Right atrium auricular region (tissue), 2 donors: ENCODE measurements at places on chromosomes 2 and 18.

DNA sequence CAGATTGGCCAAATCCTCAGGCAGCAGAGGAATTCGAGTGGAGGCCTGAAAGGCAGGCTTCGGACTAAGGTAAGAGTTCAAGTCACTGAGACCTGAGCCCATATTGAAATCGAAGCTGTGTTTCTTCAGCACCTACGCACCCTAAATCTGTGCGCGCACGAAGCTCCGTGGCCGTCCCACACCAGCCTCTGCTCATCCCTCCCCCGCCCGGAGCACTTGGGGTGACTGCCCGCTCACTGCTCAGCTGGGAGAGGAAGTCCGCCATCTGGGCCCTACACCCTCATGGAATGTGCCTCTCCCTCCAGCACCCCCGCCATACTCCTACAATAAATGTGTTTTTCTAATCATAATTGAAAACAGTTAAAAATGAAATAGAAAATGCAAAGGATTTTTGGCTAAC lies 734.5 kb downstream of the GALR1 start:
- no peak for DNase-seq

DNA sequence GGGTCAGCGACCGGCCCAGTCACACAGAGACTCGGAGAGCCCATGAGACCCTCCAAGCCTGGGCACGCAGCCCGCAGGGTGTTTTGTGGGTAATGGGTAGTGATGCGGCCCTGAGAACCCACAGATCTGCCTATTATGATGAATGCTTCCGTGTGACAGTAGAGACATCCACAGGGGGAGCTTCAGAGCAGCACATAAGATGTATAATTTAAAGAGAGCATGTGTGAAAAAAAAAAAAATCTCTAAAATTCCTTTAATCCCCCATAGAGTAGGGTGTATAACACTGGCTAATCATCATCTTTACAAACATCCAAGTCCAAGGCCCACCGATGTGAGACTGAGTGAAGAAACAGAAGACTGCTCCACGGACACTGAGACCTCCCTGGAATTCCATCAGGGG lies 34.6 kb downstream of the BIN1 start:
- DNase-seq = no peak

- no peak for DNase-seq
These were observed 12.3 kb downstream of the HSPD1 start for GRCh38 chr2:197487385-197487784.

DNA sequence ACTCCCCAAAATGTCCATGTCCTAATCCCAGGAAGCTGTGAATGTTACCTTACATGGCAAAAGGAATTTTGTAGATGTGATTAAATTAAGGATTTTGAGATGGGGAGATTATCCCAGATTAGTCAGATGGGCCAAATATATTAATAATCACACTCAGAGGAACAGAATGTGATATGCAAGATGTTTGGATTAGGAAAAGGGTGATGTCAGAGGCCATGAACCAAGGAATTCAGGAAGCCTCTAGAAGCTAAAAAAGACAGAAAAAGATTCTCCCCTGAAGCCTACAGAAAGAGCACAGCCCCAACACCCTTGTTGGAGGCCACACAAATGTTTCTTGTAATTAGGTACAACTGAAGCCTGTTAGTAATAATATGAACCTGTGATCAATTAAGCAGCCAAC lies 13.1 kb downstream of the TMEM131 start:
- no peak for DNase-seq

GRCh38 chr2:61924895-61925663 lies 19.6 kb downstream of the COMMD1 start:
- no peak for DNase-seq

DNA sequence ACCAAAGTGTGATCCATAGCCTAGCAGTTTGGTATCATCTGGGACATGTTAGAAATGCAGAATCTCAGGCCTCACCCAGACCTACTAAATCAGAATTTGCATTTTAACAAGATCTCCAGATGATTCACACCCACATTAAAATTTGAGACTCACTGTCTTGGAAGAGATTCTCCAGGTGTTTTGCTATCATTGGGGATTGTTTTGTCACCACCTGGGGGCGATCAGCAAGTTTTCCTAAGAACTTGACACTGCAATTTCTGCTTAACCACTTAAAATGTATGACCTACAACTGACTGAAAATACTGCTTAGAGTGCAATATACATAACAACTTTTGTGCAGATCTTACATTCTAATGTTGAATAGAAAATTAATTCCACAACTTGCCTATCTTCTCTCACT lies 18.9 kb upstream of the ITGA4 start:
- no peak for DNase-seq

GRCh38 chr2:12750166-12750905 lies 33.6 kb downstream of the TRIB2 start:
- DNase-seq = no peak

DNA sequence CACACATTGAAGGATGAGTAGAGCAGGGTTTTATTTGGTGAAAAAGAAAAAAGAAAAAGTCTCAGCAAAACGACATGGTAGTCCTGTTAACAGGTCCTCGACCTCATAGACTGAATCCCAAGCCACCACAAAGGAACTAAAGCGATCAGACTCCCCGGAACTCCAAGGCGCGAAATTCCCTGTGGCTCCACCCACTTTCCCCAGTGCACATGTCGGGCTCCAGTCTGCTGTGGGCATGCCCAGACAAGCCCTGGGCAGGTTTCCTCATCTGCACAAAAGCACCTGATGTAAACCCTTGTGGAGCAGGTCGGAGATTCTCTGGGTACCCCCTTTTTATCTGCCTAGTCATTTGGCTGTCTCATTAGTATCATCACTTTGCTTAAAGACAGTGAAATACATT lies 170.7 kb upstream of the FSIP2 start:
- DNase-seq = no peak

- DNase-seq = no peak
These were observed 385.5 kb upstream of the HNRNPA3 start for GRCh38 chr2:176826984-176827668.

- no peak for DNase-seq
These were observed 176.1 kb downstream of the TXNL1 start for GRCh38 chr18:56462276-56462675.

DNA sequence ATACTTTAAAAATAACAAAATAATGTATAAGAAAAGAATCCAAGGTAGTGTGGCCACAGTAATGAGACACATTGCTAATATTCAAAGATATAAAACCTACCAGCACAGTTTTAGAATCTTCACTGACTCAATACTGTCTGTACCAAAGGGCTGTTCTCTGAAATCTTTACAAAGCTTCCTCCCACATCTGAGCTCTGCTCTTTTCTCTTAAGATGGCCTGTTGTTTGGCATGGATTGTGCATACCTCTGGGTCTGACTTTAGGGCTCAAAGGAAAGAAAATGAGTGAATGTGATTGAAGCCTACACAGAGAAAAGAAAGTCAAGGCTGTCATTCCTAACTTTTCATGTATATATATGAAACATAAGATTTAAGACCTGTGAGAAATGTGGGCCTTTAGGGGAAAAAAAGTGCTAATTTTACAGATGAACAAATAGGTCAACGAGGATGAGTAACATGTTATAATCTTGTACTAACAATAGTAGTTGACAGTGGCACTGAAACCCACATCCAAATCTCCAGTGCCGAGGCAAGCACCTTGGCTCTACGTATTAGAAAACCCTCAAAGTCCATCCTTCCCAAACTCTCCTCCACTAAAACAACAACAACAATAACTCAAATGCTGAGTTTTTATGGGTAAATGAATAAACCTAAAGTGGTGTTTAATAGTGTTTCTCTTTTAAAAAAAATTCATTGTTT lies 114.2 kb downstream of the ZNF521 start:
- no peak for DNase-seq

DNA sequence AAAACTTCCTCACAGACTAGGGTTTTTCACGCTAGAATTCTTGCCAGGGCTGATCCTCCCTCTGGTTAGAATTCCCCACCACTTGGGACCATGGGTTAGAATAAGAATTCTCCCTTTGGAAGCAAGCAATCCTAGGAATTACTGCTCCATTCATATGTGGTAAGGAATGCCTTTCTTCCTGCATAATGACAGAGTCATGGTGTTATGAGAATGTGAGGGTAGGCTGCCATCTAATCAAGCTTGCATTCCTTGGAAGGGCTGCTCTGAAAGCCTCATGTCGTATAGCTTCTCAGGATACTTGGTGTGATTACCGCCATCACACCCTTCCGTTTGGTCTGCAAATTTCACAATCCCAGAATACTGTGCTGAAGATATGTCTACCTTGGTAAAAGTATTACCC lies 1282.4 kb upstream of the PIK3C3 start:
- DNase-seq = no peak

DNA sequence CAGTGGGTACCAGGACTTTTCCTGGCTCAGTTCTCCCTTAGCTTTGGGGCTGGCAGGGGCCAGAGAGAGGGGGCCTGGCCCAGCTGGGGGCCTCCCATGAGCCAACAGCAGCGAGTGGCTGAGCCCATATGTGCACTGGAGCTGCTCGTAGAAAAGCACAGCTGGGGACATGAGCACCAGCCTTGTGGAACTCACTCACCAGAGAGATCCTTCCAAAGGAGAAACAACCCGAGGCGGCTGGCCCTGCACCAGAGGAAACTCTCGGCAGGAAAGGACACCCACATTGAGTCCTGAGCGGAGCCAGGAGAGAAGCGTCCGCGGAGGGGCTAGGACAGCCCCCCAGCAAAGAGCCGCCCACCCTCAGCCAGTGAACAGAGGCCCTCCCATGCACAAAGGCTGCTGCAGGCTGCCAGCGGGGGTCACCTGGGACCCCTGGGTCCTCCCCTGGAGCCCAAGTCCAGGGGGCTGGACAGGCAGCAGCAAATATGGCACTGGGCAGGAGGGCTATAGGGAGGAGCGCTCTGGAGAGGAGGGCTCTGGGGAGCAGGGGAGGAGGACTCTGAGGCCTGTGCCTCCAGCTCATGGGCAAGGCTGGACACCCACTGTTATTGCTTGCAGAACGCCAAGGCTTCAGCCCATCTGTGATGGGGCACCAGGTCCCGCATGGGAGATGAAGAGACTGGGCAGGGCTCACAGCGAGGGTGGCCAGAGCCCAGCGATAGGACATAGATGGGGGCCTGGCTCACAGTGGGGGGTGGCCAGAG lies 42.1 kb upstream of the SNED1 start:
- peak; percentile 56 for DNase-seq

DNA sequence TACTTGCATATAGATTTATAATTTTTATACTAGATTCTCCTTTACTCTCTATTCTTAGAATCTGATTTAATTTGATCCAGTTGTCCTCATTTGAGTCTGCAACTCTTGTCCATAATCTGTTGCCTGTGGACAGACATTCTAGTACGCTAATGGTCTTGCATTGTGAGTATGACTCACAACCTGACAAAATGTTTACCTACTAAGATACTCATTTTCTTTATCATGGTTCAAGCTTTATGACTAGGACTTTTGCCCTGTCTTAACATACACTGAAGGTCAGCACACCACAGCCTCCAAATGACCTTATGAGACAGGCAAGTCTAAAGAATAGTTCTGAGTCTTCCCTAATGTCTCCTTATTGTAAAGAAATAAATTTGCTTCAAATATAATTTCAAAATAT lies 142.3 kb upstream of the CDH7 start:
- DNase-seq = no peak

DNA sequence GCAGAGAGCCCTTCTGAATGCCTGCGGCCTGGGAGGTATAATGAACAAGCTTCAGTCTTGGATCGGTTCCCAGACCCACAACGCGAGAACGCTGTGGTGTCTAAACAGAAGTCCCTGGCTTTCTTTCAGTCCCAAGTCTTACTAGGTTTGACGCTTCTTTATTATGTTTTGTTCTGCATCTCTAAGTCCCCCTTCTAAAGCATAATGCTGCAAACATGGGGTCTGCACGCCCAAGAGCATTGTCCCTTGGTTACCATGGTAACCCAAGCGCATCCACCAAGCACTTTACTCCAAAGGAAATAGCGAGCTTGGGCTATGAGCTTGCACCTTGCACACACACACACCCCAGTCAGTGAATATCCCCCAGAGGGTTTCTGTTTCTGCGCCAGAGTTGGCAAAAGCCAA lies 193.7 kb downstream of the INO80D start:
- DNase-seq = no peak

DNA sequence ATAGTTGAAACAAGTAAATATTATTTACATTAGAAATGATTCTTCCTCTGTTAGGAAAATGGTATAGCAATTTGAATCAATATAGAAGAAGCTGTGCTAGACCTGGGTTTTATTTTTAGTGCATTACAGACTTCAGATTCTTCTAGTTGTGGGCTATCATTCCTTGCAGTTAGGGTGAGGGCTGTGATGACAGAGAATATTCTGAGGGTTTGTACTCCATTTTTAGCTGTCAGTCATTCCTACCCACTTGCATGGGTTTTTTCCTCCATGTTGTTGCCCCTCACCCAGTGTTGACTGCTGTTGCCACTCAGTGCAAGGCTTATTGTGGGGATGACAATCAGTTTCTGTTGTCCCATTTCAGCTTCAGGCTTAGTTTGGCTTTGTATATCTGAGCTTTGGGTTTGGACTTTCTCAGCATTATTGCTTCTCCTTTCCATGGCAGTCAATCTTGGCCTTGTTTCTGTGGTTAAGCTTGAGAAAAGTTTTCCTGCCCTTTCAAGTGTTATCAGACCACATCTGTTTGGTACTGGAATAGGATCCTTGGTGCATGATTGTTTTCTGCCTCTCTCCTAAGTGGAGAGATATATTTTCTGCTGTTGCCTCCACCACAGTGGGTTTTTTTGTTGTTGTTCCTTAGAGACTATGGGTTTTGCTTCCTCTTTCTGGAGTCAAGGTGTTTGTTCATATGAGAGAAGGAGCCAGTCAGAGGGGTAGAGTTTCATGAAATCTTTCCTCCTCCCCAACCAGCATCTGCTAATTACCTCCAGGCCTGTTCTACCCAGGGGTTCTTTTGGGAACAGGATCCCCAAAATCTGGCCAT lies 312.7 kb upstream of the CWC22 start:
- DNase-seq = no peak

- DNase-seq = no peak
These were observed 59.0 kb upstream of the THOC1 start for GRCh38 chr18:326846-327245.

- no peak for DNase-seq
These were observed 11.2 kb upstream of the NABP1 start for GRCh38 chr2:191666732-191667131.

DNA sequence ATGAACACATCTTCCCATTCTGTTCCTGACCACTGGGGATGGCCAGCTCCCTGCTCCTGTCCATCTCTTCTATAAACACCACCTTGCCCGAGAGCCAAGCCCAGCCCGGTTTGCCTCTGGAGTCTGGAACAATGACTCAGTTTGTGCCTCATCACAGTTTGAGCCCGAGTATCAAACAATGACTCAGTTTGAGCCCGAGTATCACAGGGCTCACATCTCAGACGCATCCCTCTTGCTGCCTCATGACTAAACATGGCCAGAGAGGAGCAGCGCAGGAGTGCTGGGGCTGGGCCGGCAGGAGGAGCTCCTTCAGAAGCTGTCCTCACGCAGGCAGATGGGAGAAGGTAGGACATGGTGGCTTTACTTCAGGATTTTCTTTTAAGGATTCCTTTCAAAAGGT lies 68.7 kb downstream of the PXDN start:
- peak; percentile 82 for DNase-seq

GRCh38 chr2:102046135-102046986 lies 54.6 kb downstream of the IL1R2 start:
- no peak for DNase-seq
